ENCODE measurements at places on chromosomes 11 and 22. TPM values are rescaled to one million over a fixed set of nuclear protein-coding genes. Genes with fewer than 3 reads are reported as not detected.

SLC22A8 gene
- total RNA-seq = not detected

TBX10 gene
- not detected for total RNA-seq

SYT7 gene
- 0.10 TPM for total RNA-seq

OR56B4 gene
- total RNA-seq = not detected

DNA sequence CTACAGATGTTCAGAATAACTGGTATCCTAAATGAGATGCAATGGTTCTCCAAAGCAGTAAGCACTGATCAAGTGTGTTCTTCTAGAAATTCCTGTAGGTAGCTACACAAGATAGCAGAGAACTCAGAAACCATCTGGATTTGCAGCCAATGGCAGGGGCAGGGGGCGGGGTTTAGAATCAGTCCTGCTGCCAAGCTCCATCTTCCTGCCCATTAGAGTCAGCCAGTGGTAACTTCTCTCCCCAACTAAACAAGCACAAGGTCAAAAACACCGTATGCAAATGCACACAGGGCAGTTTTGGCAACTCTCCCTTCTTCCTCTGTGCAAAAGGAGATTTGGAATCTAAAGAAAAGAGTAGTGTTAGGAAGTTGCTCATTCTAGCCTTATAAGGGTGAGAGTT lies 237.5 kb upstream of the CCDC90B start:
- no peak for DNase-seq

DNA sequence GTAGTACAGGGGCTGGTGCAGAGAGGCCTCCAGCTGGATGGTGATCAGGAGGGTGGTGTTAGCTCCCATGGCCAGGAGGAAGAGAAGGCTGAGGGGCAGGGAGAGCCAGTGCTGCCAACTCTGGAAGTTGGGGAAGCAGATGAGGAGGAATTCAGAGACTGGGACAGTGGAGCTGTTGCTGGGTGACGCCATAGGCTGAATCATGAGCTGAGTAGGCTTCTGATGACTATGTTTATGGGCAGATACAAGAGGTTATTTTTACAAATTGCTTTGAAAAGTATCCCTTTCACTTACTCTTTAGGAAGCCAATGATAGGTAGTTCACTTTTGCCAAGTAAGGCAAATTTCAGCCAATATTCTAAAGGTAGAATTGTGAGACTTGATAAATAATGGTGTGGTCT lies 3.1 kb downstream of the OR56A1 start:
- DNase-seq = no peak

GRCh38 chr22:39463931-39464390 lies 7.1 kb downstream of the MGAT3 start:
- DNase-seq = no peak

DNA sequence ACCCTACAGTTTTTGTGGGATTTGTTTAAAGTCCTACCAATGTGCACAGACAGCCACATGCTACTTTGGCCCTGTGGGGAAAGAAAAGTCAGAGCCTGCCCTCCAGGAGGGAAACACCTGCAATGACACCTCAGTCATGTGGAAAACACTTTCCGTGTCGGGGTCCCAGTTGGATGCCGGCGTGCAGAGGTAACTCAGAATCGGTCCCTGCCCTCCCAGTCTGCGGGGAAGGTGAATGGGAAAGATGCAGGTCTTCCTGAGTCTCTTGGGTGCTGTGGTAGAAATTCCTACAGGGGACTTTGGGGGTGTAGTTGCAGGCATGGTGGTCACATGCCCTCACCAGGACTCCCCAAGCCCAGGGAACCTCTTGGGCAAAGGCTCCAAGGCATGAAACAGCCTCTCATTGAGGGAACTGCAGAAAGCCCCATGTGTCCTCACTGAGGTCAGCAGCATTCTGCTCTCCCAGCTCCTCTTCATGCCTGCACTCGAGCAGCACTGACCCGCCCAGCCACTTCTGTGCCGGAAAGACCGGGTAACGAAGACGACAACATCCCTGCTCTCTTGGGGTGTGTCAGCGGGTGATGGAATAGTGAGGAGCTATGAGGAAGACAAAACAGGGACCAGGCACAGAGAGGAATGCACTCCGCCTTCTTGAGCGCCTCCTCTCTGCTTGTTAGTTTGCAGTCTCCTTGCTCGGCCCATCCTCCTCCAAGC lies 4.7 kb downstream of the RIBC2 start:
- DNase-seq = peak; percentile 75

GRCh38 chr11:56251954-56252353 lies at the start of gene OR5T3:
TSS of gene OR5T3 (plus strand) at chr11:56252254. CDS start at chr11:56252254, 0 bp downstream.
- no peak for DNase-seq

DNA sequence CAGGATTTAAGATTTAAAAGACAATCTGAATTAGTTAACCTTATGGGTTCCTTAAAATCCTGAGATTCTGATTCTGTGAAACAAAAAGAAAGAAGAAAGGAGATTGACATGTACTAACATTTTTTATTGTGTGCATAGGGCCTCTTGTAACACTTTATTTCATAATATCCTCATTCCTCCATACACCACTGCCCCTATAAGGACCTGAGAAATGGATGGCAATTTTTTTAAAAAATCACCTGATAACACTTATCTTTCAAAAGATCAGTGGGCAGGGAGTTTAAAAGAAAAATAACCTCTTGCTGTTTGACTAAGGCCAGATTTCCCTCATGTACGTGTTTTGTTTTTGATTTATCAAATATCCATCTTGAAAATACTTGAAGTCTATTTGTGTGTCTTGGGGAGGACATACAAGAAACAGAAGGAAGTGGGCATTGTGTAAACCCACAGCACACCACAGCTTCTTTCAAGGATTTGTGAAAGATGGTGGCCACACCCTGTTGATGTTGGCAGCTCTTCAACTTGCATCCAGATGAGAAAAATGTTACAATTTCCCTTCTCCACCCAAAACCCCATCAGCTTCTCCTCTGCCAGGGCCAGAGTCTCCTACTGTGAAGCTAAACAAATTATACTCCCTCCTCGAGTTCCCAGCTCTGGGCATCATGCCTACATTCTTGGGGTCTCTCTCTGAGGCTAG lies 35.0 kb upstream of the MPEG1 start:
- DNase-seq = no peak

DNA sequence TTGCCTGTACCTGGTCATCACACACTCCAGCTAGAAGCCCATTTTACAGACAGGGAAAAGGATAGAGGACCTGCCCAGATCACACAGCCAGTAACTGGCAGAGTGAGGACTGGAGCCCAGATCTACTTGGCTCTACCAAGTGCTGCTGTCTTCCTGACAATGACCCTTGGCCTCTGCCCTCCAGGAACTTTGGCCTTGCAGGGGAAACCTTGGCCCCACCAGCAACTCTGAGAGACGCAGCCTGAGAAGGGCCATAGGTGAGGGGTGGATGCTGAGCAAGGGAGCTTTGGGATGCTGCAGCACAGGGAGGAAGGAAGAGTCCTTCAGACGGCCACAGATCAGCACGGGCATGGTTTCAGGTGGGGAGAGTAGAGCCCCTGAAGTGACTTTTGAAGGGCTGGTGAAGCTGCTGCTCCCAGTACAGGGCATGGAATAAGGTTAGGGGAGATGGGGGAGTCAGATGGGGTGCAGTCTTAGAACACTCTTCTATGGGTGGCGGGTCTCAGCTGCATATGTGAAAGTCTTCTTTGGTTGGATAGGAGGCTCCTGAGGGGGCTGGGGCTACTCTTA lies 2.0 kb upstream of the CAPN5 start:
- DNase-seq = no peak

DNA sequence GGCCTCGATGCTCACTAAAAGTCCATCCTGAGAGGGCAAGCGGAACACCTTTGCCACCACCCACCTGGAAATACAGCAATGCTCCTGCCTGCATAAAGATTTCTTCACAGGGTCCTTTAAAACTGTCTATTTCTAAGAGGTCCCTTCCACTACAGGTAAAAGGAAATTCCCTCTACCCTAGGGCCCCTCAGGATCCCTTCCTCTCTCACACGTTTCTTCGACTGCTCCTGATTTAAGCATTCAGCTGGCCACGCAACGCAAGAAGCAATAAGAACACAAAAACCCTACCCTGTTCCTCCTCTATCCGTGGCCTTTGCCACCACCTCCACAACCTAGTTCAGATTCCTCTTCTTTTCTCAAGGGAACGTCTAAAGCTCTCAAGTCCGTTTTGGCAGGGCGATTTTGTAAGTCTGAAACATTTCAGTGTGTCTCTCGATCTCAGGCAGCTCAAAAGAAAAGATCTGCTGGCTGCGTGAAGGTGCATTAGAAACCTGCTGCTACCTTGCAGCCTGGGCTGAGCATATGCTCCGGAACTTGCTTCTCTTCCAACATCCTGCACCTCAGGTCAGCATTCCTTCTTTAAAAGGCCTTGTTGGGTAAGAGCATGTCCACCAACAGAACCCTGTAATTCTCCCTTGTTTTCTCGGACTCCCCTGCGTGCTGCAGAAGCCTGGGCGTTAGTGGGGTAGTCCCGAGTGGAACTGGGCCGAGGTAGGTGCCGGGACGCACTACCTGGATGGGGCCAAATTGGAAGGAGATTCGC lies 1.6 kb downstream of the LGR4 start:
- no peak for DNase-seq

DNA sequence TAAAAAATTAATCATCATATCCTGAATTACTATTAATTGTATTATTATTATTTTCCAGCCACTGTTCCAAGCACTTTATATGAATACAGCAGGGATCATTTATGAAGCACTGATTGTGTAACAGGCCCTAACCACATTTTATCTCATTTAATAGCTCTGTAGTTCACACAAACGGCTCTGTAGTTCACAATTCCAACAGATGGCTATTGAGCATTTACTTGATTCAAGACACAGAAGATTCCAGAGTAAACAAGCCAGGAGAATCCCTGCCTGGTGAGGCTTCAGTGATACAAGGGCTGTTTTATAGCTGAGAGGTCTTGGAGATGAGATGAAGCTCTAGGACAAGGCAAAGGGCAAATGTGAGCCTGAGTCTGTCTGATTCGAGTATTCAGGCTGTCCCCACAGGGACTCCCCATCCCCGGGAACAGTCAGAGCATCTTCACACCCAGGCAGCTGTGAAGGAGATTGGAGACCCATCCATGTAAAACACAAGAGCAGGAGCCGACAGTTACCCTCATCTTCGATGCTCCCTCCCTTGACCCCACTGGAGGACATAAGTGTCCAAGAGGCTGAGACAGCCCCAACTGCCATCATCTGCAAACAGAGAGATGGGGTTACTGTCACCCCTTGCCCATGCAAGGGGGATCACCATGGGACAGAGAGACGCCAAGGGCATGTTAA lies 222.5 kb downstream of the MN1 start:
- DNase-seq = no peak

GRCh38 chr11:122105044-122105758 lies 10.8 kb downstream of the BLID start:
- no peak for DNase-seq

DNA sequence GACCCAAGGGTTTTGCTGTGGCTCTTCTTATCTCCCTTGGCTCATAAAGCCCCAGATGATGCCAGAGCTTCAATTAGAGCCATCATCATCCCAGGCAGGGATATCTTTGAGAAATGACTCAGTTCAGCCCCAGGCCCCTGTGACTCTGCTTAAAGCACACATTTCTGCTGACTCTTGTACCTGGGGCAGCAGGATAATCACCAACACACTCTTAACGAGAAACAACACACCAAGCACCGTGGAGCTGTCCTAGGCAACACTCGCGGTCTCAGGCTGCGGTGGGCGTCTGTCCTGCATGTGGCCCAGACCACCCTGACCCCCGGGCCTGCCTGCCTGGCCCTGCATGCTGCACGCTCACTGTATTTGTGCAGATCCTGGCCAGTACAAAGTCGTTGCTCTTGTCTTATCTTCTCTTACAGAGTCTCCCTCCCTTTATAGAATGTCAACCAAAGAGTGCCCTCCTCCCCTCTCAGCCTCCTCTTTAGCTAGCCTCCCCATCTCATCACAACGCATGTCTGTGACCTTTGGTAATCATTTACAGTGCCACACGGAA lies 114.2 kb upstream of the PARVA start:
- no peak for DNase-seq

DNA sequence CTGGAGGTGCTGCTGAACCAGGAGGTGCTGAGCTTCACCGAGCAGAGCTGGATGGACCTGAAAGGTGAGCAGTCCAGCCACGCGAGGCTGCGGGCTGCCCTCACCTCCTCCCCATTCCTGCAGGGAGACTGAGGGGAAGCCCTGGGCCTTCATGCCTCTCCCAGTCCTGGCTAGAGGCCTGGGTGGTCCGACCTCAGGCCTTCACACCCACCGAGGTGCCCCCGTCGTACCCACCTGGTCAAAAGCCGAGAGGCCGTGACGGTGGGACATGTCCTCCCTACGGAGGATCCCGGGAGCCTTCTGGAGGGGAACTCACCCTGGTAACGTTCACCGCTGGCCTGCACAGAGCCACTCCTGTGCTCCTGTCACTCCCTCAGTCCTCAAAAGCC lies 5.1 kb downstream of the SUSD2 start:
- peak; percentile 82 for DNase-seq

- no peak for DNase-seq
These were observed 285.9 kb downstream of the BRD1 start for GRCh38 chr22:49541693-49542230.

DNA sequence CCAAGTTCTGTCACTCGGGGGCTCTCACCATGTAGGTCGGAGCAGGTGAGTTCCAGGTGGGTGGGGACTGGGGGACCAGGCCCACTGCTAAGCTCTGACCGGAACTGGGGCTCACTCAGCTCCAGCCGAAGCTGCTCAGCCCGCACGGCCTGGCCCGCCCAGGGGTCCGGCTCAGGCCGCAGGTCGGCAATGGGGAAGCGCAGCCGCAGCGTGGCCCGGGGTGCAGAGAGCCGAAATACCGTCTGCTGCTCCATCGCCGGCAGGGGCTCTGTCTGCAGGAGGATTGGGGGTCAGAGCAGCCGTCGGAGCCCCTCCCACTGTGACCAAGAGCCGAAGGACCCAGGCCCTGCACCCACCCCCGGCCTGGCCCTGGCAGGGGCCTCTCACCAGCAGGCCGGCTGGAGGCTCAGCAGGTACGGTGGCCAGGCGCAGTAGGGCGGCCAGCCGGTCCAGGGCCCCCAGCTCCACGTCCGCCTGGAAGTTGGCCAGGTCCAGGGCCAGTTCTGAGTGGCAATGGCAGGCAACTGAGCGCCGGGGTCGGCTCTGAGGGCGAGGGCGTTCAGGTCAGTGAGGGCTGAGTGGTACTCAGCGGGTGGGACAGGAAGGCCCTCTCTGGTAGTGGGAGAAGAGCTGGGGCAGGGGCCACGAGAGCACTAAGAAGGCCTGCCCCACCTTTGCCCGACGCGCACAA lies 7.2 kb downstream of the ATG2A start:
- no peak for DNase-seq

DNA sequence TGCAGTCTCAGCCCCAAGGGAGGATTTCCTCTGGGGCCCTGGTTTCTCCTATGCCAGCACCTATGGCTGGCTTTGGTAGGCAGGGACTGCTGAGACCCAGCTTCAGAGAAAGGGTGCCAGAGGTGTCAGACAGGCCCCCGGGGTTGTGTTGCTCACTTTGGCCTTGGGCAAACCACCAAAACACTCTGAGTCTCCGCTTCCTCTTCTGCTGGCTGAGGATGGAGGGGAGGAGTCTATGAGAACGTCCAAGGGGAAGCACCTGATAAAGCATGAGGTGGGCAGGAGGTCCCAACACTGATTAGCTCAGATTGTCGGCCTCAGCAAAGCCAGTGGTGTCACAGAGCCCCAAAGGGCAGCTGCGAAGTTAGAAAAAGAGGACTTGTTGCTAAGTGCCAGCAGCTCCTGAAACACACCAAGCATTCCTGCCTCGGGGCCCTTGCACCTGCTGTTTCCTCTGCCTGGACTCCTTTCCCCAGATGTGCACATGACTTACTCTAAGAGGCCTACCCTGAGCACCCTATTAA lies 10.5 kb downstream of the SMTNL1 start:
- no peak for DNase-seq

Measured in osteocyte (in vitro differentiated cells).